Lower leg skin (tissue), 4 donors: ENCODE measurements at places on chromosomes 5 and 9. TPM values are rescaled to one million over a fixed set of nuclear protein-coding genes. Genes with fewer than 3 reads are reported as not detected.

SH3RF2 gene
- total RNA-seq: 120 TPM

PCDH12 gene
- 1.5 TPM for total RNA-seq

- DNase-seq: peak; percentile 73
Measured at GRCh38 chr9:129280623-129281271, 102.7 kb upstream of the IER5L start.

DNA sequence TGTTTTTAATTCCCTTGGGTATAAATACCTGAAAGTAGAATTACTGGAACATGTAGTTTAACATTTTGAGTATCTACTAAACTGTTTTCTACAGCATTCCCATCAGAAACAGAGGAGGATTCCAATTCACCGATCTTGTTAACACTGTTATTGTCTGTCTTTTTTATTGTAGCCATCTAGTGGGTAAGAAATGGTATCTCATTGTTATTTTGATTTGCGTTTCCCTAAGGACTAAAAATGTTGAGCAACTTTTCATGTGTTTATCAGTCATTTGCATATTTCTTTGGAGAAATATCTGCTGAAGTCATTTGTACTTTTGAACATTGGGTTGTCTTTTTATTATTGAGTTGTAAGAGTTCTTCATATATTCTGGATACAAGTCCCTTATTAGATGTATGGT is 135.2 kb upstream of the NFIL3 start:
- no peak for DNase-seq

GRCh38 chr9:122579874-122580273 is 3.3 kb downstream of the OR1L8 start:
- no peak for DNase-seq

GRCh38 chr9:72951520-72952380 is 1.1 kb downstream of the ALDH1A1 start:
- DNase-seq: no peak

PSAT1 gene
- total RNA-seq: 50.2 TPM

ENDOG gene
- 34.7 TPM for total RNA-seq

- no peak for DNase-seq
Measured at GRCh38 chr5:80168388-80169028, 87.3 kb downstream of the SERINC5 start.

OR2V1 gene
- total RNA-seq: not detected

LHX6 gene
- total RNA-seq: 4.4 TPM

DNA sequence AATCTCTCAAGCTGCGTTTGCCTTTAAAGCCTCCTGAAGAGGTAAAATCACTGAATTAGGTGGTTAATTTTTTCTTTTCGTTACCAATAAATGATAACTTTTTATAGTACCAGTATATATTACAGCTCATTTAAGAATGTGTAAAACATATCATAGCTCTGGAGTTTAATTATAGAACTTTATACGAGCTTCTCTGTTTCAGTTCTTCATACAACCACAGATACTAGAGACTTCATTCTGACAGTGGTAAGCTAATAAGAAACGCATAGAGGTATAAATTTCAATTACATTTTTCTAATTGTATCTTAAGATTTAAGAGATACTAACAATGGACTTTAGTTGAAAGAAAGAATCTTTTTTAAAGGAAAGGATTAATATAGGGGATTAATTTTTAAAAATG is 73.9 kb downstream of the PBX3 start:
- DNase-seq: no peak

NACC2 gene
- 9.1 TPM for total RNA-seq

DNA sequence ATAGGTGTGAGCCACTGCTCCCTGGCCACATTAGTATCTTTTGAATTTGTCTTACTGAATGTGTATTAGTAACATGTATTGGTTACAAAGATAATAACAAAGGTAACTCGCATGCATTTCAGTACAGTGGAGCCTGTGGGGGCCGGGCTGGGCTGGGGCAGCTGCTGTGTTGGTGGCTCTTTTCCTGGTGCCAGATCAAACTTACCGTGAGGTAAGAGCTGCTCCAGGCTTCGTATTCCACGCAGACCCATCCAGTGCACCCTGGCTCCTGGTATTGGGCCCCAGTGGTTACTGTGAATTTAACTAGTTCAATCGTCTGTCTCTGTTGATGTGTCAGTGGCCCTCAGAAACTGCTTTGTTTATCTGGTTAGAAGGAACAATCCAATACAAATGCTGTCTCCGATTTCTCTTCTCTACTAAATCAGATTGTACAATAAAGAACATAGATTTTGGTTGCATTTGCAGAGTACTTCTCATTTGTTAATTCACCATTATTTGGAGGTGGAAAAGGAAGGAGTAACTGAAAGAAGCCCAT is 15.6 kb downstream of the PRRC2B start:
- DNase-seq: no peak

DNA sequence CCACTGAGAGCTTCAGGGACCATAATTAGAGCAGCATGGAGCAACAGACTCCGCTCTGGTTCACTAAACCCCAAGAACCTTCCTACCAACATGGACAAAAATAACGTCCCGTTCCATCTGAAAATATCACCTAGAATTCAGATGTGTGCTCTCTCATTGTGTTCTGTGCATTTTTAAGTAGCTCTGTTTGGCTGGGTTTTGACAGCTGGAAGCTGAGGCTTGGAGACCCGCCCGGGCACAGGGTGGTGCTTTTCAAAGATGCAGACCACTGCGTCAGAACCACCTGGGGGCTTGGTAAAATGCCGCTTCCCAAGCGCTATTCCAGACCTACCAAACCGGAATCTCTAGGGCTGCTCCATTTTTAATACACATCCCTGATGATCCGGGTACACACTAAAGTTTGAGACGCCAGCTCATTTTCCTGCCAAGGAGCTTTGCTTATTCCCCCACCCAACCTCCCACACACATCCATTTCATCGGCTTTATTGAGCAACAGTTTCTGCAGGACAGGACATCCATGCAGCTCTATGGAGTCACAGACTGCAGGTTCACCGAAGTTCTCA is 104.8 kb downstream of the GABBR2 start:
- peak; percentile 35 for DNase-seq

GRCh38 chr5:61598126-61598525 is 266.1 kb downstream of the ZSWIM6 start:
- DNase-seq: no peak

RLN2 gene
- not detected for total RNA-seq
